NCI-H1436 treated with DMSO at 0.1 percent for 48 hours (cell line): ENCODE measurements at places on chromosomes 11 and 22.

GRCh38 chr11:120854988-120855387, 168.9 kb upstream of the TBCEL start:
- DNase-seq: no peak

- no peak for DNase-seq
Measured at GRCh38 chr11:33040033-33040861, 875 bp downstream of the TCP11L1 start.

- no peak for DNase-seq
Measured at GRCh38 chr11:77093987-77094840, 8.4 kb upstream of the OMP start.

- no peak for DNase-seq
Measured at GRCh38 chr11:27290261-27291050, 72.6 kb downstream of the CCDC34 start.
